ENCODE measurements at places on chromosomes 5 and 9.

GRCh38 chr9:112046181-112046580 lies 128.9 kb downstream of the SUSD1 start:
- no peak for DNase-seq

- DNase-seq = no peak
Observed at GRCh38 chr9:111925017-111925770, 28.6 kb downstream of the UGCG start.

- DNase-seq = no peak
Observed at GRCh38 chr9:106287731-106288130, 575.2 kb upstream of the ZNF462 start.

DNA sequence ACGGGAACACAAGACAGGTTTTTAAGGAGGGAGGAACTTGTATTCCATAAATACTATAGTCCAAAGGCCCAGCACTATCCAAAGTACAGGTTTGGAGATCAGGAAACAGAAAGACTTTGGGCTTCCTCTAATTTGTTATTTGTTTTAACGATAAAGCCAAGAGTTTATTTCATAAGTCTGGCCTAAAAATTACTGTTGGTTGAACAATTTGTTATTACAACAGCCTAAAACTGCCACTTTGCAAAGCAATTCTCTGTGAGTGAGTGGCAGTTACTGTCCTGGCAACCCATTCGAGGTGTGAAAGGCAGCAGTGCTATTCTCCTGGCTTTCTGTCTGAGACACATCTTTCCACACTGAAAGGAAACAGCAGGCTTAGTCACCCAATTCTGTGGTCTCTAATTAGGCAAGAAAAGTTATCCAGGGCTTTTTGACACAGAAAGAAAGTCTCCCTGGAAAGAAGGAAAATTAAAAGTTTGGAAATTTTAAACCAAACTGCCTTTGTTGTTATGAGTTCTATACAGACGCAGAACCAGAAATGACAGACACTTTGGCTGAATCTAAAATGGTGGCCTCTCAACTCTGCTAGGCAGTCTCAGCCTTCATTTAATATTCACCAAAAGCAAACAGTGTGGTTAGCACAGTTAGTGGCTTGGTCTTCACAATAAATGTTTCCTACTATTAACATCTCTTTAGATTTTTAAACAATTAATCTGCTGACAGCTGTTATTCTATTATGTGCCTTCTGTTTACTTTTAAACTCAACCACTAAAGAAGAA lies 33.9 kb downstream of the PSMB7 start:
- DNase-seq = no peak

DNA sequence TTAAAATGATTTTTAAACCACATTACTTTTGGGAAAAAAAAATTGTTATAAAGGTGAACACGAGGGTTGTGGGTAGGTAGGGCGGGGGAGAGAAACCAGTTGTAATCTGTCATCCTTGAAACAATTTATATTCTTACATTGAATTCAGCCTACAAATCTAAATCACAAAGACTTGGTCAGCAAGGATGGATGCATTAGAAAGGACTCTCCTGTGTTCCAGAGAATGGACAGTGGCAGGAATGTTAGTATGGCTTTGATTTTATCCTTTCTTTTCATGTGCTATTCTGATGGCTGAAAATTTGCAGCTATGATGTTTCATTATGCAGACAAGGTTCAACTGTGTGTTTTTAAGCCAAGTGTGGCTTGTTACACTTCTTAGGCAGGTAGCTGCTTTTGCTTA lies 234.7 kb downstream of the SLF1 start:
- DNase-seq = no peak

DNA sequence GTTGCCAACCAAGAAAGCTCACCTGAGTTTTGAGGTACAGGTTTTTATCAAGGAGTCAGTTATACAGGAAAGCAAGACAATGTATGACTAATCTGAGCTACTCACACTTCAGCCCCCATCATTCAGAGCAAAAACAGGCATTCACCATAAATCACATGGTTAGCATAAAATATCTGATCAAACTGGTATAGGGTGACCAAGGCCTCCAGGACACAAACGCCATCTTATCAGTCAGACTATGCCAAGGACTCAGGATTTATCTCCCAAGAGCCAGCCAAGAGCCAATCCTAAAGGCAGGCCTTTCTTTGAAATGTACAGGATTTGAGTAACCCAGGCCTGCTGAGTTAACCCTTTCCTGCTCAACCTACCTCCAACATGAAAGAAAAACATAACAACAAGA lies 313.0 kb upstream of the NREP start:
- no peak for DNase-seq

DNA sequence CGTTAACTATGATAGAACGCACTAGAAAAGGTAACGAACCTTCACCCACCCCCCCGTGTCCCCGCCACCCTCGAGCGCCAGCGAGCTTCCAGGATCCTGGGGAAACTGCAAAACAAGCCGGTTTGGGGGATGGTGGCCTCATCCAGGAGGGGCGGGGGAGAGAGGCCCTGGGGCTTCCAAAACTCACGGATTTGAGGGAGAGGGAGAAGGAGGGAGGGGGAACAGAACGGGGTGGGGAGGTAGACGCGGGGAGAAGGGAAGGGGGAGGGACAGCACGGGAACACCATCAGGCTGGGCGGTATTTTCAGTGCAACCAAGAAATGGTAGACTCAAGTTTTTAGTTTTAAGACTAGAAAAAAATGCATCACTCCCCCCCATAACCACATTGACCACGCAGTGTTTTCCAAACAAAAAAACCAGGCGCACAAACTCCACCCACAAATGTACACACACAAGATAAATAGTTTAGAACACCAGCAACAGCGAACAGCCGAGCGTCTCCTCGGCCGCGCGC lies 1.4 kb downstream of the NRARP start:
- DNase-seq = no peak

DNA sequence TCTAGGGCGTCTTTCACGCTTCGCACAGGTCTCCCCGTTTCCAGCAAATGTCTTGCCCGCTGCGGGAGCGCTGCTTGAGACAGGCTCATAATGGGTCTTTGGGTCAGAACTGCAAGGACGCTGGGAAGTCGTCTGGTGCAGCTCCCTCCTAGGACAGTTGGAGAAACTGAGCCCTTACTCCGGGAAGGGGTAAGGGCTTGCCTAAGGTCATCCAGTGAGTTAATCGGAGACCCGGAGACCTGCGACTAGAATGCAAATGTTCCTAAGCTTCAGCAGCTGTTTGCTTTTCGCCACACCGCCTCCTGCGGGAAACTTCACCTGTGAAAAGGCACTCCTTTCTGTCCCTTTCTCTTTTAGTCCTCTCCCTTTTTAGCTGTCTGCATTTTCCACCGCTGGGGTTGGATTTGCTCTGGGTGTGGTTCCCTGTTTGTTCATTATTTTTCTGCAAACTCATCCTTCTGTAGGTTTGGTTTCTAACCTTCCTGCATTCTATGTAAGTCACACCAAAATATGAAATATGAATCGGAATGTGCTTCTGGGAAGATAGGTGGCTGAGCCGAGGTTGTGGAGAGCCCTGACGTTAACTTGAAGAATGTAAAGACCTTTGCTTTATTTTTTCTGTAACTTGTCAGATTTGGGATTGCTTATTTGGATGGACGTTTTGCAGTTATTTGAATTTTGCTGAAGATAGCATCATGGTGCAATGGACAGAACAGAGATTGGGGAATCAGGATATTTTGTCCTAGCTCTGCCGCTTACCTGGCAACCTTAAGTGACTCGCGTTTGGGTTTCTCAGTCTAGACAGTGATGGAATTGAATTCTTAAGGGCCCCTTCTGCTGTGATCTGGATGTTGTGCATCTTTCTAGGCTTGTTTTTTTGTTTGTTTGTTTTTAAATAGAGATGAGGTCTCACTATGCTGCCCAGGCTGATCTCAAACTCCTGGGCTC lies 909 bp downstream of the SLC36A1 start:
- DNase-seq = no peak

GRCh38 chr9:35714123-35714522 lies 17.9 kb downstream of the TLN1 start:
- DNase-seq = no peak

GRCh38 chr5:370311-370958 lies 48.9 kb downstream of the AHRR start:
- DNase-seq = peak; percentile 49

DNA sequence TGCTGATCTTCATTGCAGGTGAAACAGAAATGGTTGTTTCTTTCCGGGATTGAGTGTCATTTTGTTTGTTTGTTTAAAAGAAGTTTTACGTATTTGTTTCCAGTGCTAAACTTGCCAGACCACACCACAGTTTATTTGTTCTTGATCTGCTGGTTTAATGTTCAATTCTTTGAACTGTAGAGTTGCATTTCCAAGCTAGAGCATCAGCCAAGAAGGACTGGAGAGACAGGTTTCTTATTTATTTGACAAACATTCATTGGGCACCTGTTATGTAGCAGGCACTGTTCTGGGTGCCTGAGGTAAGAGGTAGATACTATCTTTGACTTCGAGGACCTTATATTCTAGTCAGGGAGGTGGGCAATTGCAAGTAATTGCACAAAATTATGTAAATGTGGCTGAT lies 45.0 kb downstream of the MCCC2 start:
- DNase-seq = no peak

DNA sequence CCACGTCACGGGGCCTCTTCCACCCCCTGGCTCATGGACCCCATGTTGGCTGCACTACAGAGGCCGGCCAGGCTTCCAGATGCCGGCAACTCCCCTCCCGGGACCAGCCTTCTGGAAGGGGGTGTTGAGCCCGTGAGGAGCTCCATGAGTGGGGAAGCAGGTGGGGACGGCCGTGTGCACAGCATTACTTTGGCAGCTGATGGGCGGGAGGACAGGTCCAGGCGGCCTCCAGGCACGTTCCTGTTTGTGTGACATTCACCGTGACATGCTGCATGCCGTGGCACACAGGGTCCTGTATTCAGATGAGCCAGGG lies 29.1 kb upstream of the ABO start:
- no peak for DNase-seq

GRCh38 chr5:128304088-128304487 lies 220.5 kb downstream of the SLC12A2 start:
- DNase-seq = no peak

DNA sequence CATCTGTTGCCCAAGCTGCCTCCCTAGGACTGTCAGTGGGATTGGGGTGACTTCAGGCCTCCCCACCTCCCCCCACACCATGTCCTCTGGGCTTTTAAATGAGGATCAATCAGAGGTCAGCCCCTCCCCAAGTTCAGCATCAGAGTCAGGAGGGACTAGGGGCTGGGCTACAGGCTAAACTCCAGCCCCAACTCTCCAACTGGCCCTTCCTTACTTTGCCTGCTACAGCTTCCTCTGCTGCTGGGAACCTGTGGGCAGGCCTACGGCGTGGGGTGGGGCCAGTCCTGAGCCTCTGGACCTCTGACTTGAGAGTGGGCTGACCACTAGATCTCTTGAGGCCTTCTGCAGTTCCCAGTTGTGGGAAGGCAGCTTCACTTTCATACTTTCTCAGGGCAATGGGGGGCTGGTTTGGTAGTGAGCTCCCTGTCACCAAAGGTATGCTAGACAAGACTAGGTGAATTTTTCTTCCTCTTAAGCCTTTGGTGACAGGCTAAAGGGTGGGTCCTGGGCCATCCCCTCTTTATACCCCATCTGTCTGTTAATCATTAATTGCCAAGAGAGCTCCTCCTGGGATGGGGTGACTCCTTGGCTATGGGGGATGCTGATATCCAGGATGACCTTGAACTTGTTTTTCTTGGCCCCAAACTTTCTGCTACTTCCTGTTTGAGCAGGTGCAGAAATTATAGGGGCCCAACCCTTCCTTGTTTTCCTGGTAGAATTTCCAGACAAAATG lies 10.8 kb upstream of the DAB2IP start:
- no peak for DNase-seq

DNA sequence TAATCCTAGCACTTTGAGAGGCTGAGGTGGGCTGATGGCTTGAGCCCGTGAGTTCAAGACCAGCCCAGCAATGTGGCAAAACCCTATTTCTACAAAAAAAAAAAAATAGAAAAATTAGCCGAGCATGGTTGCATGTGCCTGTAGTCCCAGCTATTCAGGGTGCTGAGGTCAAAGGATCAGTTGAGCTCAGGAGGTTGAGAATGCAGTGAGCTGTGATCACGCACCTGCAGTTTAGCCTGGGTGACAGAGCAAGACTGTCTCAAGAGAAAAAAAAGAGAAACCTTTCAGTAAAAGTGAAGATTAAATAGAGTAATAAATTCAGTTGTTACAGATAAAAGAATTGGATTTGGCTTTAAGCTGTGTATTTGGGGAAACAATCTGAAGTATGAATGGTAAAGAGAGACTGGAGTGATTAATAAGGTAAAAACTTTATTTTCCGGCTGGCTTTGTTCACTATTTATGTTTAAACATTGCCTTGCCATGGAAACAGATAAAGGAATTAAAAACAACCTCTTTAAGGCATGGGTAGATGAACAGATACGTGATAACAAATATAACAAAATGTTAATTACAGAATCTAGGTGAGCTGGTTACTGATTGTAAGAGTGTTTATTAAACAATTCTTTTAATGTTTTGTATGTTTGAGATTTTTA lies 56.0 kb upstream of the PCAT7 start:
- DNase-seq = no peak

DNA sequence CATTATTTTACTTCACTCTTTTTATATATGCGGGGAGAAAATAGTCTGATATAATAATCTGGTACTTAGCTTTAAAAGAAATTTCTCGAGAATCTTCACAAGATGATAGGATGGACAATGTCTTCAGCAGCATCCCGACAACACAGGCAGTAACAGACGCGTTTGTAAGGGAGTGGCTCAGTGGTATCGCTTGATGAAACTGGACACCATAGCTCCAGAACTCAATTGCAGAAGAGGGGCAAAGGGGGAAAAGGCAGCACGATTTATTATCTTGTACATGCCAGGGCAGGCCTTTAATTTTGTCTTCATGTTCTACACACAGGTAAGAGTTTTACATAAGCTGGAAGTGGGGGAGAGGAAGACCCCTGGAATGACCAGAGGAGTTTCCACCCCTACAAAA lies 15.7 kb downstream of the IL4 start:
- DNase-seq = no peak

DNA sequence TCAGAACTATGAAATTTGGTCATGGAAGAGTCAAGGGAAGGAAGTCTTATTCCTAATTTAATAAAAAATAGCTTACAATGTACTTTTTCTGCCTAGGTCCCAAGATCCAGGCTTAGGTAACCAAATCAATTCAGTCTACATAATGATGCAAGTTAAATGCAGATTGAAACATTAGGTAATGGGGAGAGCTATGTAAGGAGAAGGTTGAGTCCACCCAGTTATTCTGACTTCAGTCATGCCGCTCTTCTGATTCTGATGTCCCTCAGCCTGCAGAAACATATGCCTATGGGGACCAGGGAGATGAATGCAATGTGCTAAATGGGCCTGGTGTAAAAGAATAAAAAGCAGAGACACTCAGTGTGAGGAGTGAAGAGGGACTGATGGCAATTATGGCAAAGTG lies 63.9 kb downstream of the MAMDC2 start:
- DNase-seq = no peak

- DNase-seq = no peak
Observed at GRCh38 chr5:14818931-14819790, 52.4 kb downstream of the ANKH start.

GRCh38 chr5:180433032-180433422 lies 61.2 kb upstream of the CNOT6 start:
- no peak for DNase-seq

GRCh38 chr9:132760057-132760456 lies 89.8 kb downstream of the GTF3C4 start:
- no peak for DNase-seq

- peak; percentile 80 for DNase-seq
Observed at GRCh38 chr9:96686638-96687335, 31.7 kb upstream of the PRXL2C start.
